ENCODE measurements at places on chromosomes 5 and 9.

DNA sequence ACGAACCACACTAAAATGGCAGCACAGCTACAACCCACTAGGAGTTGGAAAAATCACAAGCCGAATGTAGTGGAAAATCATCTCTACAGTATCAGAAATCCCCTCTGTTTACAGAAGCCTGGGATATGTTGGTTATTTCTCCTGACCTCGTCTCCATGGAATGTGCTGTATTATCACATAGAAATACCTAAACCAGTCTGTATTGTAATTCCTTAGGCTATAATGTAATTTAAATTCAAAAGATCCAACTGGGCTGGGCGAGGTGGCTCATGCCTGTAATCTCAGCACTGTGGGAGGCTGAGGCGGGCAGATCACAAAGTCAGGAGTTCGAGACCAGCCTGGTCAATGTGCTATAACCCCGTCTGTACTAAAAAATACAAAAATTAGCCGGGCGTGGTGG, 244.8 kb upstream of the MPDZ start:
- DNase-seq, result no peak

DNA sequence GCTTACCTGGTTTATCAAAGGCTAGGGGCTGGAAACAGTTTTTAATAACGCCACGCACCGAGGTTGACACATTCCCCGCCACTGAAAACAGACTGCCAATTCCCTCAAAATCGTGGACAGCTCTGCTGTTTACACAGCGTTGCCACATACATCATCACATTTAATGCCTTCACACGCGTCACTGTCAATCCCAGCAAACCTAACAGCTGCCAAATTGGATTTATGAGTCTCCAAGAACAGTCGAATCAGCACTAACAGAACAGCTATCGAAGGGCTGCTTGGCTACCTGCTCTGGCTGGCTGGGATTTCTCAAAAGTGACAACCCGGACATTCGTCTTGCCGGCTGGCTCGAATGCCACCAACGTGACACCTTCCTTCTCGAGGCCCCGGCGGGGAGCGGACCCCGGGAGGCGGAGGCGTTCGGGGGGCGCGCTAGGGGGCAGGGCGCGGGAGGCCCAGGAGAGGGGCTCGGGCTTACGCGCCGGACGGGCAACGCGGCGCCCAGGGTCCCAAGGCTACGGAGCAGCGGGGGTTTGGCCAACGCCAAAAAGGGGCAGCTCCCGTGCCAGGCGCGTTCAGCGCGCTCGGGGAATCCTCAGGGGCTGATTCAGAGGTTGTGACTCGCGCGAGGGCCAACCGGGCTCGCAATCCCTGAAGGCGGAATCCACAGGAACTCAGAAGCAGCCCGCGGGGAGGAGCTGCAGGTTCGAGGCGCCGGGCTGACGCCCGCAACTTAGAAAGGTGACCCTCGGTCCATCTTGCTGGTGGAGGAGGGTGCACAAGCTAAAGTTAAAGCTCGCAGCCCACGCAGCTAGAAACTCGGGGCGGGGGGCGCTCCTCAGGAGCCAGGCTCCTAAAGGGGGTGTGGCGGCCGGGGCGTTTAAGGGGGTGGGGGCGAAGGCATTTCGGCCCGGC, 1.2 kb downstream of the CDC14B start:
- no peak for DNase-seq

DNA sequence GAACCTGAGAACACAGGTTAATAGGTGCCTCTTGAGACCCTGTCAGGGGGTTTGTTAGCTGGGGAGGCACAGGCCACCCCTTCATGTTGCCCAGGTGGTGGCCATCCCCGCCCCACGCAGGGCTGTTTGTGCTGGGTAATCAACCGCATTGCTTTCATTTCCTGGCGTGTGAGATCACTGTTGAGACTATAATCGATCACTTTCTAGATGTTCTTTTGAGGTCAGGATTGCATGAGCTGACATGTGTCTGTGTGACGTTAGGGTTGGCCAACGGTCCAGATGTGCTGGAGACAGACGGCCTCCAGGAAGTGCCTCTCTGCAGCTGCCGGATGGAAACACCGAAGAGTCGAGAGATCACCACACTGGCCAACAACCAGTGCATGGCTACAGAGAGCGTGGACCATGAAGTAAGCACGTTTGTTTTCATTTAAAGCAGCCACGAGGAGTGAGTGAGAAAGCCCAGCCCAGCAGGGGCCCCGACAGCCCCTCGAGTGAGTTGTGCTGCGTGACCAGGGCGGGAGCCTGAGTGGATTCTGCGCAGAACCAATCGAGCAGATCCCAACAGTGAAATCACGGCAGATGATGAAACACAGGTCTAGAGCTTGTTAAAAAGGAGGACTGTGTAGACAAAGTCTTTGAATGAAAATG, 115.0 kb upstream of the CACNA1B start:
- peak; percentile 80 for DNase-seq

DNA sequence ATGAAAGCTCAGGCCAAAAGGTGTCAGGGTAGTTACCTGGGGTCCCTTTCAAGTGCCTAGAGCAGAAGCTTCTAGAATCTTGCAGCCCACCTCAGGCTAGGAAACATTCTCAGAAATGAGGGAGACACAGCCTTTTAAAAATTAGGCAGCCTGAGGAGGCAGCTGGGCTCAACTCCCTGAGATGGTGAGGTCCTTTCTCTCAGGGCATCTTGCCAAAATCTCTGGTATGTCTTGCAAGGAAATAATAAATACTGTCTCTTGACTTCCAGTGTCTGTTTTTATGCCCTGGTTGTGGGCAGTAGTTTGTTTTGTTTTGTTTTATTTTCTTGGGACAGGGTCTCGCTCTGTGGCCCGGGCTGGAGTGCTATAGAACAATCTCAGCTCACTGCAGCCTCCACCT, 100.9 kb upstream of the APC start:
- DNase-seq, result no peak

GRCh38 chr9:15155323-15155722, 151.7 kb downstream of the TTC39B start:
- DNase-seq, result no peak

GRCh38 chr5:104541141-104541785, 978.7 kb upstream of the NUDT12 start:
- DNase-seq, result no peak

- DNase-seq, result no peak
Observed at GRCh38 chr5:34684281-34684979, 28.3 kb downstream of the RAI14 start.

GRCh38 chr5:177449140-177450061, 2.8 kb downstream of the PRR7 start:
- DNase-seq, result no peak

- no peak for DNase-seq
Observed at GRCh38 chr9:132577119-132577518, 5.3 kb upstream of the BARHL1 start.

DNA sequence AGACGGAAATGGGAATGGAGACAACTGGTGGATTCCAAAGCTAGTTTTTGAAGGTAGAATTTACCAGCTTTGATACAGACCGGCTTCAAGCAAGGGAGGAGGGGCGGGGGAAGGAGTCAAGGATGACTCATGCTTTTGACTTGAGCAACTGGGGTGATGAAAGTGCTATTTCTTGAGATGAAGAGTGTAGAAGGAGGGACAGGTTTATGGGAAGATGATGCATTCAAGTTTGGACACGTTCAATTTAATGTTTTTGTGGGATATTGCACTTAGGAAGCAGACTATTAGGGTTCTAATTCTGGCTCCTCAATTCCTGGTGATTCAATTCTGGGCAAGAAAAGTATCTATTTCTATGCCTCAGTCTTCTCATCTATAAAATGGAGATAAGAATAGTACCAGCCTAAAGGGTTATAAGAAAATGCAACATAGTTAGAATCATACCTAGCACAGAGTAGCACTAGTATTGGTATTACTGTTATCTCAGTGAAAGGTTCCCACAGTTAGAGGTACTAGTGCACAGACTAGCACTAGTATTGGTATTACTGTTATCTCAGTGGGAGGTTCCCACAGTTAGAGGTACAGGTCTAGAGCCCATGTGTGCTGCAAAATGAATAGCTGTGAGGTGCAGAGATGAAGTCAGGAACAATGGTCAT, 4.6 kb downstream of the NIPAL4 start:
- peak; percentile 57 for DNase-seq

DNA sequence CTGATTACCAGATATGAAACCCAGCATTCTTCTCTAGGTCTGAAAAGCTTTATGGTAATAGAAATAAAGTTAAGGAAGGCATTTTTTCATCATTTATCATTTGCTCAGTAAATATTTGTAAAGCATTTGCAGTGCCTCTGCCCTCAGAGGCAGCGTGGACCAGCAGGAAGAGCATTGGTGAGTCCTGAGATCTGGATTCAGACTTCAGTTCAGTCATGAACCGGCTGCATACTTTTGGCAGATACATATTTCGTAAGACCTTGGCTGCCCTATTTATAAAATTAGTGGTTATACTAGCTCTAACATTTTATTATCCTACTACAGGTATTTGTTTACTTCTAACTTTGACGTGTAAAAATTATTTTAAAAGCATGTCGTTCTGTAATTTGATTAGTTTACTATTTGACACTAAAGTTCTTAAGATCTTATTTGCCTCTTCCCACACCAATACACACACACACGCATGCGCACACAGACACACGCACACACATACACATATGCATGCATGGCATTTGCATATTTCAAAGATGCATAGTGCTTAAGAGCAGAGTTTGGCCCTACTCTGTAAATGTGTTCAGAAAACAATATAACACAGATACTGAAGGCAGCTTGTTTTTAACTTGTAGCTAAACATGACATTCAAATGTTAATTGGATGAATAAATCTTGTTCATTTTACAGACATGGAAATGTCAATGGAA, 101.9 kb downstream of the RPS23 start:
- no peak for DNase-seq

- DNase-seq, result no peak
Observed at GRCh38 chr5:171595401-171595800, 176.0 kb downstream of the FGF18 start.

- DNase-seq, result no peak
Observed at GRCh38 chr9:3018691-3019230, 174.9 kb upstream of the PUM3 start.

DNA sequence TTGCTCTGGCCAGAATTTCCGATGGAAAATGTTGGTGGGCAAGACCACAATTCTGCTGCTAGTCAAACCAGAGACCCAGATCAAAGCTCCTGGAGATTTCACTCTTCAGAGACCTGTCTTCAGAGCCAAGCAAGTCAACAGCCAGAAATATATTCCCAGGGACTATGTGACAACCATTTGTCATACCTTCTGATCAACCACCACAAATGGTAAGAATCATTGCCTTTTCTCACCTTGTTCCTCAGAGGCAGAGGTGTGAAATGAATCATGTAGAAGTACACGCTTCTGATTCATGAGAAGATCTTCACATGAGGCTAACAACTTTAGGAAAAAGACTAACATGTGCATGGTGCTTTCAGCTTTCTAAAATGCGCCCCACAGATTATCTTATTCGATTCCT, 53.5 kb downstream of the SUSD1 start:
- no peak for DNase-seq

DNA sequence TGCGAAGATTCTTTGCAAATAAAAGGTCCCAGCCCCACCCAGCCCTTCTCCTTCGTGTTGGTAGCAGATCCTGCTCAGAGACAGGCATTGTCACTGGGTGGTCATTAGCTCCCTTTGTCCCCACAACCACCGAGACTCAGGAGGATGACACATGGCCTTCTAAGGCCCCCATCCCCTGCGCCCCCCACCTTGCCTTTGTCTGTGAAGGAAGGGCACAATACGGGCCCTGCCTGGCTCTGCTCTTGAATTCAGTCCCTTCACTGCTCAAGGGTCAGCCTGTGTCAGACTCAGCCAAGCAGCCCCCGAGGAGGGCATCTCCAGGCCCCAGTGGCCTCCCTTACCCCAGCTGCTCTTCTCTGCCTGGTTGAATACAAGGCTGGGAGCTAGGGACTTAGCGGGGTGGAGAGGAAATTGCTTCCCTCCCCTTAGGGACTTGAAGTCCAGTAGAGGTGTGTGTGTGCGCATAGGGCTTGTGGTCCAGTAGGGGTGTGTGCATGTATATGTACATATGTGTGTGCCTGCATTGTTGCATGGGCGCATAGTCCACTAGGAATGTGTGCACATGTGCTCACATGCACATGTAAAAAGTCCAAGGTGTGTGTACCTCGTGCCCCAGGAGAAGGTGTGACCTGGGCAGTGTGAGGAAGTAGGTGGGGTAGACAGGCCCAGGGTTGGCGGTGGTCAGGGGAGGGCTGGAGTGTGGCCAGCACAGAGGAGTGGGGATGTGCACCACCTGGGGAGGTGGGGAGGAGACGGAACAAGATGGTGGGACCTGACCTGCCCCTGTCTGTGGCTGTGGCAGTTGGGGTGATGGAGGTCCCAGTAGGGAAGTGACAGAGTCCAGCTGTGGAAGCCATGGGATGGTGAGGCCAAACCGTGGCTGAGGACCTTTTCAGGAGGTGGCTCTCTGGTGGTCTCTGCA, 59.1 kb downstream of the PHF2 start:
- no peak for DNase-seq
